Caco-2 (cell line): ENCODE measurements at places on chromosomes 16 and 17. TPM values are rescaled to one million over a fixed set of nuclear protein-coding genes. Genes with fewer than 3 reads are reported as not detected.

DNA sequence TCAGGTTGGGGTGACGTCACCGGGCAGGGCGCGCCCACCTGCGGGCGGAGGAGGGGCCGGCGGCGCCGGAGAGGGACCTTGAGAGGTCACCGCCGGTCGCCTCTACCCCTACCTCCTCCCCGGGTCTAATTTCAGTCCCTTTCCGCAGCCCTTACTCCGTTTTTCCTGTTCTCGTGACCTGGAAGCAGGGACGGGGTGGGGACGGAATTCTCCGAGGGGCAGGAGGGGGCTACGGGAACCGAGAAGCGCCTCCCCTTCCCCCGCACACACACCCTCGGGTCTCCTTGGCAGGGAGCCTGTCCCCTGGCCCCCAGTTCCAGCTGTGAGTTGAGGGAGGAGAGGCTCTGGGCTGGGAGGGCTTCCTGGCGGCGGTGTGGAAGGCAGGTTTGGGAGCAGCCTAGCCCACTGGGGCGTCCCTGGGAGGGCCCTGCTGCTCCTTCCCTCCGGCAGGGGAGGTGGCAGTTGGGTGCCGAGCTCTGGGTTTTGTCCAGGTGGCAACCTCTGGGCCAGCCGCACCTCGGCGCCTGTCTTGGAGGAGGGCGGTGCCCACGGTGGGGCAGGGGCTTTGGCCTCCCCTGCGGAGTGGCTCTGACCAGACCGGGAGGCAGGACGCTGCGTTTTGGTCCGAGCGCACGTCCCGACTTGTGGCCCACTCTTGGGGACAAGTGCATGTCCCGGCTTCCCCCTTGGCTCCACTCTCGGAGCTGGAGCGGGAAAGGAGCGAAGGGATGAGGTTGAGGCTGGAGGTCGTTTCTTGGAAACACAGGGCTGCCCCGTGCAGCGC, 773 bp downstream of the SYNGR3 start:
- peak; percentile 71 for DNase-seq

- no peak for DNase-seq
These were observed 9.3 kb downstream of the SLC47A2 start for GRCh38 chr17:19706791-19707727.

DNA sequence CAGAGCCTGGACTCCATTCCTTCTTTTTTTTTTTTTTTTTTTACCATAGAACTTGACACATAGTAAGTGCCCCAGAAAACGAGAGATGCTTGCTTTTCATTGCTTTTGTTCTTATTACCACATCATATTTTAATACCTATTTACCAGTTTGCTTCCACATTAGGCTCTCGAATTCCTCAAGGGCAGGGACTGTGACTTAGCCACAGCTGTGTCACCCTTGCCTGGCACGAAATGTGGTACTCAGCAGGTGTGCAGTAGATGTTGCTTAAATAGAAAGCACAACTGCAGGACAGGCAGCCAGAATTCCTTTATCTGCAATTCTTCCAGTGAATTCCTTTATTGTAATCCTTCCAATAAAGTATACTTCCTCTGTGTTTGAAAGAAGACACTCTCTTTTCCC, 393.0 kb downstream of the HAPSTR1 start:
- no peak for DNase-seq

DNA sequence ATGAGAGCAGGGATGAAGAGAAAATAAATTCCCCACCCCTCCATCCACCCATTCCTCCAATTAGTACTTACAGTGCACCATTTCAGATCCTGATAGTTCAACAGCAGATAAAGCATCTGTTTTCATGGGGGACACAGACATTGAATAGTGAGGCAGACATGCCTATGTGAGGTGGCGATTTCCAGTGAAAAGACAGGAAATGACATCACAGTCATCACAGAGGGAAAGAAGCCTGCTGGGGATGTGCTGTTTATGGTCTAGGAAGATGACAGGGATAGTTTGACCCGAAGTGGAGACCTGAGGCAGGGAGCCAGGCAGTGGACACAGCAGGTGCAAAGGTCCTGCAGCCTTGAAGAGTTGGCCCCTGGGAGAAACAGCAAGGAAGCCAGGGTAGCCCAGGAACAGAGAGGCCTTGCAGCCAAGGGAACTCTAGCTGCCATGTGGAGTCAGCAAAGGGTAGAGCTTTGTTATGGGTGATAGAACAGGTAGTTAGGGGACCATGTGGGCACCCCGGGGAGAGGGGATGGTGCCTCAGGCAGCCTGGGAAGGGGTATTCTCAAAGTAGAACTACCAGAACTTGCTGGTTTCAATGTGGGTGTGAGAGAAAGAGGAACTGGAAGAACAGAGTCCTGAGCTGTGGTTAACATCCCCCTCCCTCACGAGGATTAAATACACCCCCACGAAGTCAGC, 256.6 kb downstream of the CPPED1 start:
- no peak for DNase-seq

SEPTIN12 gene
- total RNA-seq, result not detected in 2 replicates

DHX58 gene
- 0.79 TPM in 2 replicates for total RNA-seq

IL17C gene
- total RNA-seq, result not detected in 2 replicates

DNA sequence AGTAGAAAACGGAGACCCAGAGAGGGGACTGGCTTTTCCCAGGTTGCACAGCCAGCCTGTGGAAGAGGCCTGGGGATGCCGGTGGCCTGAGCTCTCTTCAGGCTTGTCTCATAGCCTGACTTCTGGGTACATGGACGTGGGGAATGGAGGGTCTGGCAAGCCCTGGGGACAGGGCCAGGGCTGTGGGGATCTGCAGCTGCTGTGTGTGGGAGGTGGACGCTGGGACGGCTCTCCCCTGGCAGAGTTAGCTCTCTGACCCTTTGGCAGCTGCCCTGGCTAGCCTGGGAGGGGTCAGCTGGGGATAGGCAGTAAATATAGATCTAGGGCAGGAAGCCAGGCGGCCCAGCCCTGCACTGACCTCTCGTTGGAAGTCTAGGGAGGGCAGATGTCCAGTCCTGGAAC, 20.5 kb downstream of the SLC4A1 start:
- DNase-seq, result no peak

DNA sequence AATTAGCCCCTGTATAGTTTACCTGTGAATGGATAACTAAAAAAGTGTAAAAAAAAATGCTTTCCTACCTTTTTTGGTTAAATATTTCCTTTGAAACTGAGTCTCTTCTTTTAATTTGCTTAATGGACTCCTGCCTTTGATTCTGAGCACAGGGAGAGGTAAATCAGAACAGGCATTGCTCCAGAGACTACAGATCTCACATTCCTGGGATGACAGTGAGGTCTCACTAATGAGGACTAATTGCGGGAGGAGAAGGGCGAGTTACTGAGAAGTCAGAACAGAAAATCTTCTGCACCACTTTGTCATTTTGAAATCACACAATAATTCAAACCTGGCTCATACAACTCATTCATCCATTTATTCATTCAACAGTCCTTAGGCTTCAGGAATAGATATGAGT, 437.0 kb upstream of the ASIC2 start:
- no peak for DNase-seq

ANKRD40CL gene
- 11.2 and 11.4 TPM in 2 replicates for total RNA-seq

DNA sequence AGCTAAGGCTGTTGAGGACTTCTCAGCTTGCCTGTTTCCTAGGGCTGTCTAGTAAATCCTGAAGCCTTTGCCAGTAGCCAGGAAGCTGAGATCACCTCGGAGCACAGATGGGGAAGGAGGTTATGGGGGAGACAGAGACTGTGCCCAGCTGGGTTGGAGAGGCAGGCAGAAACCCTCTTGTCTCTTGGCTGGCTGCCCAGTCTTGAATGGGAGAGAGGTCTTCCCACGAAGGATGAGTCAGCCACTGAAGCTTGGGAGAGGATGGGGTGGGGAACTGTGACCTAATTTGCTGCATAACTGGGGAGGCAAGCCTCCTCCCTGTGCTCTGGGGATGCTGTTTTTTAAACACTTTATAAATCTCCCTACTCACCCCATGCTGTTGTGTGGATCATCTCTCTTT, 69.8 kb downstream of the SHISA9 start:
- no peak for DNase-seq

PYY gene
- total RNA-seq, result not detected in 2 replicates

- no peak for DNase-seq
These were observed 75.6 kb downstream of the SPECC1 start for GRCh38 chr17:20084621-20085282.
